ENCODE measurements at places on chromosomes 7 and 10. TPM values are rescaled to one million over a fixed set of nuclear protein-coding genes. Genes with fewer than 3 reads are reported as not detected.

- H3K27me3 ChIP-seq = no peaks in the 10 kb centered on the region
- no peak for DNase-seq
- H3K4me3 ChIP-seq = no peak overlapping the region
- H3K27ac ChIP-seq = no peak overlapping the region
- H3K4me1 ChIP-seq = peaks cover 23% of the 10 kb centered on the region
- H3K36me3 ChIP-seq = peaks cover 6% of the 10 kb centered on the region
Observed at GRCh38 chr10:6101181-6101580, 12.3 kb downstream of the RBM17 start.

The MPP7 gene
- 30.0 TPM for total RNA-seq

GRCh38 chr10:86413046-86413728, 46.6 kb upstream of the GRID1 start:
- H3K27me3 ChIP-seq = no peaks in the 10 kb centered on the region
- H3K4me1 ChIP-seq = peaks cover 46% of the 10 kb centered on the region
- H3K27ac ChIP-seq = peak overlapping the region; percentile 90
- peak; percentile 65 for DNase-seq
- H3K36me3 ChIP-seq = no peaks in the 10 kb centered on the region

The ATP6V0A4 gene
- total RNA-seq = not detected

DNA sequence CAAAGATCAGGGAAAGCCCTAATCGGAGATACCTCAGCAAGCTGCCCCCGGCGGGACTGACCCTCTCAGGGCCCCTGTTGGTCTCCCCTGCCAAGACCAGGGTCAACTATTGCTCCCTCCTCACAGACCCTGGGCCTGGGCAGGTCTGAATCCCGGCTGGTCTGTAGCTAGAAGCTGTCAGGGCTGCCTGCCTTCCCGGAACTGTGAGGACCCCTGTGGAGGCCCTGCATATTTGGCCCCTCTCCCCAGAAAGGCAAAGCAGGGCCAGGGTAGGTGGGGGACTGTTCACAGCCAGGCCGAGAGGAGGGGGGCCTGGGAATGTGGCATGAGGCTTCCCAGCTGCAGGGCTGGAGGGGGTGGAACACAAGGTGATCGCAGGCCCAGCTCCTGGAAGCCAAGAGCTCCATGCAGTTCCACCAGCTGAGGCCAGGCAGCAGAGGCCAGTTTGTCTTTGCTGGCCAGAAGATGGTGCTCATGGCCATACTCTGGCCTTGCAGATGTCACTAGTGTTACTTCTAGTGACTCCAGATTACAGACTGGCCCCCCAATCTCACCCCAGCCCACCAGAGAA, 24.1 kb downstream of the TBATA start:
- no peak overlapping the region for H3K4me3 ChIP-seq
- H3K27me3 ChIP-seq = no peaks in the 10 kb centered on the region
- H3K4me1 ChIP-seq = peaks cover 6% of the 10 kb centered on the region
- no peak for DNase-seq
- peaks cover 8% of the 10 kb centered on the region for H3K36me3 ChIP-seq

GRCh38 chr10:19204246-19204917, 155.8 kb downstream of the MALRD1 start:
- H3K27me3 ChIP-seq = no peaks in the 10 kb centered on the region
- H3K4me3 ChIP-seq = no peak overlapping the region
- H3K27ac ChIP-seq = no peak overlapping the region
- H3K4me1 ChIP-seq = no peaks in the 10 kb centered on the region
- peaks cover 6% of the 10 kb centered on the region for H3K36me3 ChIP-seq

DNA sequence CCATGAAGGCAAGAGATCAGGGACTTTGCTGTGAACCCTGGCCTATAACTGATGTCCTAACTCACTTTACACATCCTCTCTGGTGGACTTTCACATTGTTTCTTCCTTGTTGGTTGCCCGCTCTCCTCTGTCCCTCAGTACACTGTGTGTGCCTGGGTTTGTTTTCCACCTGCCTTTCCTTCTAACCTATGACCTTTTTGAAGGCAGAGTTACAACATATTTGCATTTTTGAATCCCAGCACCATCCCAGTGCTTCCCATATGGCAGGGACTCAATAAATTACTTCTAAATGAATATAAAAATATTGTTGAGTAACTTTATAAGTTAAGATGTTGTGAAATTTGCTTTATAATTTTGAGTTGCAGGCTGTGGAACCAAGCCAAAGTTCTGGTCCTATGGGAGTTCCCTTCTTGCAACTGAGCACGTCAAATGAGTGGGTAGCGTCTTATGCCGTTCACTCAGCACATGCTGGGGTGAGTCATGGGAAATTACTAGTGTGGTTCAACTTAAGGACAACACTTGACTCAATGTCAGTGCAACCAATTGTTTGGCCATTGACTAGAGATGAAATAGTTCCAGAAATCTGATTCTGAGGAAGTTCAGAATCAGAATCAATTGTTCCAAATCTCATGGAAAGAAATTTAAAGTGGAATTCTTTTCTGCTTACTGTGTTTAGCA, 250.9 kb downstream of the TWIST1 start:
- no peak for DNase-seq
- H3K4me1 ChIP-seq = no peaks in the 10 kb centered on the region
- H3K27ac ChIP-seq = no peak overlapping the region
- H3K36me3 ChIP-seq = no peaks in the 10 kb centered on the region
- no peak overlapping the region for H3K4me3 ChIP-seq

The PSMA2 gene
- 45.2 TPM for total RNA-seq

The ZMYND11 gene
- 71.1 TPM for total RNA-seq

The CDK1 gene
- 0.22 TPM for total RNA-seq

DNA sequence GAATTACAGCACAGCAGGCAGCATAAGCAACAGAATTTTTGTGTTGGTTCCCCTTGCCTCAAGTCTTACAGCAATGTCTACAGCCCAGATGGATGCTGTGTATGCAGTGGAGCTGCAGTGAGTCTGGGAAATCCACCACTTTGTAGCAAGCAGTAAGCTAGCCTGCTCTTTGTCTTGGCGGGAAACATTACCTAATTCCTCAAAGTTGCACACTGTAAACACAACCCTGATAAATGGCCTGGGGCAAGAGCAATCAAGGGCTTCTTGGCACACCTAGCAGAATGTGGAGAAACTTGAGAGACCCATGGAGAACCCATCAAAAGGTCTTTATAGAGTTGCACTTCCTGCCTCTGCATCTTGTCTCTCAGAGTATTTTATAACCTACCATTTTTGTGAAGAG, 102.0 kb upstream of the FOXP2 start:
- no peaks in the 10 kb centered on the region for H3K4me1 ChIP-seq
- H3K27me3 ChIP-seq = no peaks in the 10 kb centered on the region
- H3K4me3 ChIP-seq = no peak overlapping the region
- no peak overlapping the region for H3K27ac ChIP-seq
- no peaks in the 10 kb centered on the region for H3K36me3 ChIP-seq

The TMEM236 gene
- 0.18 TPM for total RNA-seq

GRCh38 chr7:13897819-13898218, 91.6 kb downstream of the ETV1 start:
- no peak overlapping the region for H3K4me3 ChIP-seq
- no peaks in the 10 kb centered on the region for H3K4me1 ChIP-seq
- no peaks in the 10 kb centered on the region for H3K36me3 ChIP-seq
- H3K27me3 ChIP-seq = no peaks in the 10 kb centered on the region
- DNase-seq = no peak
- no peak overlapping the region for H3K27ac ChIP-seq

The GPR22 gene
- total RNA-seq = not detected

- DNase-seq = no peak
- H3K27ac ChIP-seq = no peak overlapping the region
- peaks cover 17% of the 10 kb centered on the region for H3K36me3 ChIP-seq
- H3K4me3 ChIP-seq = no peak overlapping the region
Observed at GRCh38 chr10:60611291-60611747, 167.0 kb upstream of the CDK1 start.

GRCh38 chr10:114042895-114043531, 653 bp upstream of the ADRB1 start:
- peaks cover 90% of the 10 kb centered on the region for H3K27me3 ChIP-seq
- H3K4me3 ChIP-seq = peak overlapping the region; percentile 69

- no peak for DNase-seq
- no peak overlapping the region for H3K27ac ChIP-seq
Observed at GRCh38 chr7:120985130-120985758, 3.3 kb upstream of the CPED1 start.

GRCh38 chr7:55572378-55573233, at the start of gene VOPP1:
Gene VOPP1 (minus strand): TSS chr7:55572502. CDS start chr7:55572324, 178 bp downstream.
- H3K4me1 ChIP-seq = peaks cover 53% of the 10 kb centered on the region
- H3K27me3 ChIP-seq = no peaks in the 10 kb centered on the region
- peak within 1 kb of the TSS; percentile 93 for H3K4me3 ChIP-seq
- DNase-seq = peak; percentile 57
- no peaks in the 10 kb centered on the region for H3K36me3 ChIP-seq

DNA sequence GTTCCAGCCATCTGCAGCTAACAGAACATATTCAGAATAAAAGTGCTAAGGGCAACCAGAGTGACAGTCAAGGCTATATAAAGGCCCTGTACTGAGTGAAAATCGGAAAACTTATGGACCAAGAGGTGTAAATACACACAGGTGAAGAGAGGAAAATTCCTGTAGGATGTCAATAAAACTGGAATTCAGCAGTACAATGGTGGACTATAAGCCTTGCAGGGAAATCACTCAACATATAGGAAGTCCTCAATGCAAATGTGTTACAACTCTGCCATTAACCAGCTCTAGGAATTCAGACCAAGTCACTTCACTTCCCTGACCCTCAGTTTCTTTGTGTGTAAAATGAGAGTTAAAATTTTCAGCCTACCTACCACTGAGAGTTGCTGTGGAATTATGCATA, 7.7 kb downstream of the USP6NL start:
- peak overlapping the region; percentile 68 for H3K27ac ChIP-seq
- DNase-seq = no peak
- no peak overlapping the region for H3K4me3 ChIP-seq
- no peaks in the 10 kb centered on the region for H3K36me3 ChIP-seq

DNA sequence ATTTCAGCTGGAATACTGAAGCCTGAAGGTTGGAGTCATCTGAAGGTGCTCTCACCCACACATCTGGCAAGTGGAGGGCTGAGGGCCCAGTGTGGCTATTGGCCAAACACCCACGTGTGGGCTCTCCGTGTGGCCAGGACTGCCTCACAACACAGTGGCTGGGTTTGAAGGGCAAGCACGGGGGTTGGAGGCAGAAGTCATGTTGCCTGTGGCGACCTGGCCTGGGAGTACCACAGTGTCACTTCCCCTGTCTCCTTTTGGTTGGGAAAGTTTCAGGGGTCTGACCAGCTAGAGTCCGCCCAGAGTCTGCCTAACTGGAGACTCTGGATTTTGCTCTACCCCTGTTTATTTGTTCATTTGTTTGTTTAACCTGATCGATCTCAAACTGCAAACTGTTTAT, 169.5 kb downstream of the DNAJB6 start:
- H3K36me3 ChIP-seq = peaks cover 14% of the 10 kb centered on the region
- peak overlapping the region; percentile 62 for H3K27ac ChIP-seq
- DNase-seq = no peak
- H3K4me3 ChIP-seq = no peak overlapping the region
- peaks cover 25% of the 10 kb centered on the region for H3K4me1 ChIP-seq
- peaks cover 2% of the 10 kb centered on the region for H3K27me3 ChIP-seq

DNA sequence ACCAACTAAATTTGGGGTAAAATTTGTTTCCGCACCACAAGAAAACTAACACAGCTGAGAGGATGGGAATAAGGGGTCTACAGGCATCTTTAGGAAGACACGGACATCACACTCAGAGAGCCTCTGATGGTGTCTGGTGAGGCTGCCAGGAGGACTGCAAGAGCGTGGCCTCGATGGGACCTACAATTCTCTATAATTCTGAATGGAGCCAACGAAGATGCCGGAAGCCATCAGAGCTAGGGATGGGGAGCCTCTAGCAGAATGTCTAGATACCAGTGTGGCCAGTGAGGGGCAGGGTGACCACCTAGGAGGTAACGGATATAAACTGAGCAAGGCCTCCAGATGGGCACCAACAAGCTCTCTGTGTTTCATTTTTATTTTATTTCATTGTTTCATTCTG, 7.5 kb downstream of the GRID1 start:
- peak; percentile 4 for DNase-seq
- peaks cover 57% of the 10 kb centered on the region for H3K27me3 ChIP-seq
- H3K4me1 ChIP-seq = peaks cover 3% of the 10 kb centered on the region
- H3K4me3 ChIP-seq = no peak overlapping the region
- no peaks in the 10 kb centered on the region for H3K36me3 ChIP-seq

The LAMB1 gene
- 0.13 TPM for total RNA-seq
